Peyer's patch (tissue), 4 donors: ENCODE measurements at places on chromosomes 7 and 10. TPM values are rescaled to one million over a fixed set of nuclear protein-coding genes. Genes with fewer than 3 reads are reported as not detected.
A peak's percentile ranks its signal among the peaks of the same experiment; 100 is the strongest.

Gene ADAMTS14
- total RNA-seq = 5.2 TPM

Gene TACC2
- total RNA-seq = 91.6 TPM

Gene FKBP6
- not detected for total RNA-seq

Gene IDI1
- 52.0 TPM for total RNA-seq

Gene CCL24
- total RNA-seq = 13.1 TPM

Gene RAPGEF5
- total RNA-seq = 111 TPM

Gene SRRM3
- total RNA-seq = 7.4 TPM

Gene TMEM176B
- total RNA-seq = 394 TPM

Gene WNT8B
- not detected for total RNA-seq

Gene RELN
- 3.2 TPM for total RNA-seq

- no peaks in the 10 kb centered on the region for H3K27me3 ChIP-seq
- no peaks in the 10 kb centered on the region for H3K36me3 ChIP-seq
- DNase-seq = no peak
- no peak overlapping the region for H3K4me3 ChIP-seq
- no peak overlapping the region for H3K27ac ChIP-seq
These were observed 25.4 kb downstream of the LCOR start for GRCh38 chr10:96857301-96858012.

- no peak overlapping the region for H3K27ac ChIP-seq
- H3K36me3 ChIP-seq = no peaks in the 10 kb centered on the region
- no peaks in the 10 kb centered on the region for H3K4me1 ChIP-seq
These were observed 63.6 kb upstream of the NKX6-2 start for GRCh38 chr10:132849546-132850031.

GRCh38 chr7:155847821-155848435 lies 35.7 kb upstream of the SHH start:
- DNase-seq = peak; percentile 35
- no peaks in the 10 kb centered on the region for H3K27me3 ChIP-seq
- no peak overlapping the region for H3K27ac ChIP-seq
- no peaks in the 10 kb centered on the region for H3K36me3 ChIP-seq
- H3K4me3 ChIP-seq = no peak overlapping the region
- H3K4me1 ChIP-seq = no peaks in the 10 kb centered on the region

GRCh38 chr7:7002418-7003062 lies 176.5 kb upstream of the CCZ1B start:
- H3K27me3 ChIP-seq = no peaks in the 10 kb centered on the region
- H3K4me3 ChIP-seq = no peak overlapping the region
- DNase-seq = no peak
- no peak overlapping the region for H3K27ac ChIP-seq

DNA sequence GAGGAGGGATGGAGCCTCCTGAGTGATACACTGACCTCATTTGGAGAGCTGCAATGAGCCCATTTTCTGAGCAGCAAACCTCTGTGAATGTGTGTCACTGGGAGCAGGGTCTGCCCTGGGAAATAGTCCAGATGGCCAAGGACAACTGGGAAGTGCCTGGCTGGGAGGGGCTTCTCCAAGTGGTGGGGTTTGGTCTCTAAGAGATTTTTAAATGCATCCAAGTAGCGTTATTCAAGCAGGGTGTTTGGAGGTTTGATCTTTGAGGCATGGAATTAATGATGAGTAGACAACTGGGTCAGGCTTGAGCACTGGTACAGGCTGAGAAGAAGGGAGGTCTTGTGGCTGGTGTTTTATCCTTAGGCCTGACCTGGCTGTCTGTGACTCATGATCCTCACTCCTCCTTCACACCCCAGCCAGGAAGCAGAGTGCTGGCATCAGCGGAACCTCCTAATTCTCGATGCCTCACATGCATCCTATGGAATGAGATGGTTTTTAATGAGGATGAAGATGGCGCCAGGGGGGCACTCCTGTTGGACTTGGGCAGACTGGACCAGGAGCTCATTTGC lies 3.3 kb downstream of the GOLGA7B start:
- H3K27me3 ChIP-seq = no peaks in the 10 kb centered on the region
- peaks cover 10% of the 10 kb centered on the region for H3K4me1 ChIP-seq
- H3K36me3 ChIP-seq = no peaks in the 10 kb centered on the region
- no peak overlapping the region for H3K4me3 ChIP-seq
- H3K27ac ChIP-seq = no peak overlapping the region
- DNase-seq = no peak

DNA sequence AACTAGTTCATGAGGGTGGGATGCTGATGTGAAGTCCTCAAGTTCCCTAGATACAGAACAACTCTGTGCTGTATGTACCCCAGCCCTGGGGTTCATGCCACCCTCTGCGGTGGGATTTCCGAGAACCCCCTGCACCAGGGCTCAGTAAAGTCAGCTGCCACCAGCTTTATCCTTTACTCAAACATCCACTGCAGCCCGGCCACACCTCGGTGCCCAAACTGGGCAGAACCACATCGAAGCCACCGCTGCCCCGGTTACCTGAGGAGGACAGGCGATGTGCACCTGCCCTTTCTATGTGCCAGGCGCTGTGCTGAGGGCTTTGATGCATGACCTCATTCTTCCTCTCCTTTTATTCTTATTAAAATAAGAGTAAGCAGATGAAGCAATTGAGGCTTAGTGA lies 9.9 kb upstream of the CALML5 start:
- no peak overlapping the region for H3K4me3 ChIP-seq
- no peaks in the 10 kb centered on the region for H3K27me3 ChIP-seq
- H3K27ac ChIP-seq = no peak overlapping the region
- peak; percentile 16 for DNase-seq
- H3K4me1 ChIP-seq = no peaks in the 10 kb centered on the region

DNA sequence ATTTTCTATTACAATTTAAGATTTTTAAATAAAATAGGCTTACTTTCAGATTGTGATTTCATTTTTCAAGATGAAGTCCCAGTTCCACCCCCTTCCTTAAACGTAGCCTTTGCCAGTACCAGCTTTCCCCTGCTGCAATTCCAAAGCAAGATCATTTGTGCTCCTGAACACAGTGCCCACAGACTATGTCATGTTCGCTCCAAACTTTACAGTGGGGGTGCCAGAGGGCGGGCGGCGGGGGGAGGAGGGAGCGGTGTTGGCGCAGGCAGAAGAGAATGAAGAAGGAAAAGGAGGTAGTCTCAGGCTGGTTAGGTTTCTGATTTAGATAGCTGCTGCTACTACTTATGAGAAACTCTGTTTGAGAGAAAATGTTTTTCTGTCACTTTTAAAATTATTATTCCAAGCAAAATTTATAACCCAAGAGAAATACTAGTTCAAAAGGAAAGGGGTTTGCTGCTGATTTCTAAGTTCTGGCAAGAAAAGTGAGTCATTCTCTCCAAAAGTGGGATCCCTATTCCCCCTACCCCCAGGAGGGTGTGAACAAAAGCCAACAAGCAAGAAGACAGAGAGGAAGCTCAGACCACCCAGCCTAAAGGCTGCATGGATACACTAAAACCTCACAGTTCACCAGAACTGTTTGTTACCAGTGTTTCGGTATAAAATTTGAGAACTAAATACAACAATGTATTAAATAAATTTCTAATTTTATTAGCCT lies 109.6 kb downstream of the SRPK2 start:
- no peaks in the 10 kb centered on the region for H3K4me1 ChIP-seq
- no peak overlapping the region for H3K27ac ChIP-seq
- no peaks in the 10 kb centered on the region for H3K36me3 ChIP-seq
- no peak overlapping the region for H3K4me3 ChIP-seq
- H3K27me3 ChIP-seq = no peaks in the 10 kb centered on the region

DNA sequence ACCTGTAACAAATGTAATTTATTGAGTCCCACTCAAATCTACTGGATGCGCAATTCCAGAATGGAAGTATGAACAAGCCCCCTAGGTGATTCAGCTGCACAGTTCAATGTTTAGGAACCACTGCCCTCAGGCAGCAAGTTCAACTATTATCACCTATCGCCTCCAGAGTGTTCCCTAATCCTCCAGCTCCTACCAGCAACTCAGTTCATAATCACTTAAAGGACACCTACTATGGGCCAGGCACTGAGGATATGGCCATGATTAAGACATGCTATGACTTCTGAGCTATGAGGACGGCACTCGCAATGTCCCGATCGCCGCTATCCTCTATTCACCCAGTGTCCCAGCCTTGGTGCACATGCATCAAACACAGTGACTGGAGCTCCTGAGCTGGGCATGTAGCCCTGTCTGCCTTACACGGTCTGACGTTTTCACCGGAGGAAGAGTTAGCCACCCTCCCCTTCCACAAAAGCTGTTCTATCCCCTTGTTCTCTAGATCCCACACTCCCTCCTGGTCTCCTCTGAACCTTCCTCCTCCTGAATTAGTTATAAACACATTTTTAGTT lies 22.3 kb downstream of the RHEB start:
- no peaks in the 10 kb centered on the region for H3K36me3 ChIP-seq
- H3K27me3 ChIP-seq = no peaks in the 10 kb centered on the region
- DNase-seq = no peak
- no peak overlapping the region for H3K27ac ChIP-seq

- no peak for DNase-seq
- H3K27me3 ChIP-seq = no peaks in the 10 kb centered on the region
- no peaks in the 10 kb centered on the region for H3K4me1 ChIP-seq
- no peaks in the 10 kb centered on the region for H3K36me3 ChIP-seq
These were observed 64.1 kb upstream of the EEPD1 start for GRCh38 chr7:36088966-36089365.

DNA sequence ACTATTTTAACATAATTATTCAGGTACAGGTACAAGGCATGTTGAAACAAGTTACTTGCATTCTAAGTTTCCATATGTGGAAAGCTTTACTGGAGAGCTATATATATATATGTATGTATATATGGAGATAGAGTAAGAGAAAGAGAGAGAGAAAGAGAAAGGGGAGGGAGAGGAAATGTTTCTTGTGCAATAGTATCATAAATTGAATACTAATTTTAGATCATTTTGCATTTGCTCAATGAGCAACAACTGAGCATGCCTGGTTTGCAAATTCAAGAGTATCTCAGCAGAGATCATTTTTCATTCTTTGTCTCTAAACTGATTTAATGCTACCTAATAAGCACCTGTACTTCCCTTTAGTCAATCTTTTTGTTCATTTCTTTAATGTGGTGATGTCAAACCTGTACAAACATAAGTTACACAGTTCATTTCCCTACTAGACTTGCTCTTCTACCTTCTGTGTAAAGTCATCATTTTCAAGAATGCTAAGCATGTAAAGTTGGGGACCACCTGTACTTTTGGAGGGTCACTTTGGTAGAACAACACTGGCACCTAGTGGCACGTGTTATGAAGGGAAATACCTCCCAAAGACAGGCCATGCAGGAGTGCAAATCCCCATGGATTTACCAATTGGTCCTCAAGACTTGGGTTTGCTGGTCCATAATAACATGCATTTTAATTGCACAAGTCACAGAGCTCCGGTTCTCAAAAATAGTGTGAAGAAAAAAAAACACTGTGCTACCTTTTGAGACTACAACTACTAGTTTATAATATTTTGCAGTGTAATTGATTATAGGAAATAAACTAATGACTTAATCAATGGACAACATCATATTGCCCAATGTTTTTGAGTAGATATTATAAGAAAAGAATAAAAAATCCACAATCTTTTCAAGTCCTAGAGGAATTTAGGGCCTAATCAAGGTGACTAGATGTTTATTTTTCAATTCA lies 431.2 kb upstream of the IGFBP3 start:
- no peaks in the 10 kb centered on the region for H3K36me3 ChIP-seq
- no peak overlapping the region for H3K4me3 ChIP-seq
- H3K4me1 ChIP-seq = no peaks in the 10 kb centered on the region
- no peak for DNase-seq
- no peaks in the 10 kb centered on the region for H3K27me3 ChIP-seq

- H3K4me1 ChIP-seq = no peaks in the 10 kb centered on the region
- DNase-seq = no peak
- H3K36me3 ChIP-seq = no peaks in the 10 kb centered on the region
These were observed 417.5 kb downstream of the KCNMA1 start for GRCh38 chr10:77220150-77220549.

DNA sequence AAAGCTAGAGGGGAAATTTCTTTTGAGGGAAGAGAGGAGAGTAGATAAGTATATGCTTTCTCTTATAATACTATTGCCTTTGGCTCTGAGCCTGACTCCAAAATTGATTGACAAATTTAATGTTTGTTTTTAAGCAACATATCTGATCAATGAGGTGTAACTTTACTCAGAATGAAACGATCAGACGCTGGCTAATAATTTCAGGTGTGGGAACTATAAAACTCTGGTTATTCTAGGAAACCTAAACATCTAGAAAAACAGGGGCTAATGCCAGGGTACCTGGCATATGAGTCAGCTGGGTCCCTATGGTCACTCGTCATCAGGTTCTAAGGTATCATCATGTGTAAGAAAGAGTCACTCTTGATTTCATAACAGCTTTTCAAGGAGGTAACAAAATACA lies 139.7 kb downstream of the ATE1 start:
- H3K27ac ChIP-seq = no peak overlapping the region
- H3K4me3 ChIP-seq = no peak overlapping the region
- no peak for DNase-seq
- no peaks in the 10 kb centered on the region for H3K27me3 ChIP-seq

- H3K36me3 ChIP-seq = no peaks in the 10 kb centered on the region
- H3K27ac ChIP-seq = peak overlapping the region; percentile 94
- peak overlapping the region; percentile 80 for H3K4me3 ChIP-seq
- no peak for DNase-seq
- H3K4me1 ChIP-seq = peaks cover 23% of the 10 kb centered on the region
These were observed 458 bp downstream of the COX15 start for GRCh38 chr10:99731306-99732032.

- H3K36me3 ChIP-seq = no peaks in the 10 kb centered on the region
- no peaks in the 10 kb centered on the region for H3K4me1 ChIP-seq
- no peaks in the 10 kb centered on the region for H3K27me3 ChIP-seq
- no peak overlapping the region for H3K4me3 ChIP-seq
- DNase-seq = no peak
These were observed 344.1 kb upstream of the PRKCQ start for GRCh38 chr10:6924166-6924565.
